DMS53 (cell line): ENCODE measurements at places on chromosomes 12 and 14.

DNA sequence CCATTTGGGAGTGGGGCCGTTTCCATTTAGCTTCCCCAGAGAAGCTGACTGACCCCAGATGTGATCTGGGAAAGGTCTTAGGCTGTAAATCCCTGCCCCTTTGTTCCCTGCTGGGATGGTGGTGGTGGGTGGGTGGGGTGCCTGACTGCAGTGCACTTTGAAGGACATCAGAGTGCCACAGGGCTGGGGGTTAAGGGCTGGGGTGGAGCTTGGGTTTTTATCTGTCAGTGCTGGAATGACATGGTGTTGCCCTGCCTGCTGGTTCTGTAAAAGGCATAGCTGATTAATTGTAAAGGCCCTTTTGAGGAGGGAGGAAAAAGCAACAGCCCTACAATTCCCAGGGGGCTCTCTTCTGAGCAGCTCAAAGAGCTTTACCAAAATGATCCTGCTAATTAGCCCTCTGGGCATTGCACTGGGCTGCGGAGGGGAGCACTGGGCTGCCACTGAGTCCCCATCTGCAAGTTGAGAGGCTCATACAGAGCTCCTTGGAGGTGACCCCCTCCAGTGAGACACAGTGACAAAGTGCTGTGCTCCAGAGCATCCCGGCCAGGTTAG is 21.1 kb downstream of the PLEKHG3 start:
- DNase-seq: no peak

DNA sequence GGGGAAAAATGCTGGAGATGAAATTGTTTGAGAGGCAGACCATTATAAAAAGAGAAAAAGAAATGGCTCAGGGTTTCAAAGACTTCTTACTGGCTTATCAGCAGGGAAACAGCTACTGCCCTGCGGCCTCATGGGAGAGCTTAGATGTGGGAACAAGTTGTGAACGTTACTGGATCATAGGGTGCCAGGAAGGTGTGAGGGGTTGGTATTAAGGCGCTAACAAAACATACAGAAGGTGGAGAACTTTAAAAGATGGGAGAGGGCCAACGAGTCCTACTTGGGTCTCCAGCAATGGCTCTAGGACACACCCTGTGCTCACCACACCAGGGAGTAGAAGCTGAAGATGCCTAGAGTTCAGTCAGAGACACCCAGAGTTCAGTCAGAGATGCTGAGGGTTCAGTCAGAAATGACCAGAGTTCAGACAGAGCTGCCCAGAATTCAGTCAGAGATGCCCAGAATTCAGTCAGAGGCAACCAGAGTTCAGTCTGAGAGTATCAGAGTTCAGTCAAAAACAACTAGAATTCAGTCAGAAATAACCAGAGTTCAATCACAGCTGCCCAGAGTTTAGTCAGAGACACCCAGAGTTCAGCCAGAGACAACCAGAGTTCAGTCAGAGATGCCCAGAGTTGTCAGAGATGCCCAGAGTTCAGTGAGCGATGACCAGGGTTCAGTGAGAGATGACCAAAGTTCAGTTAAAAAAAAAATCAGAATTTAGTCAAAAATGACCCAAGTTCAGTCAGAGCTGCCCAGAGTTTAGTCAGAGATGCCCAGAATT is 1103.6 kb downstream of the BCL11B start:
- no peak for DNase-seq

GRCh38 chr12:7514416-7514815 is 10.8 kb upstream of the CD163 start:
- no peak for DNase-seq

DNA sequence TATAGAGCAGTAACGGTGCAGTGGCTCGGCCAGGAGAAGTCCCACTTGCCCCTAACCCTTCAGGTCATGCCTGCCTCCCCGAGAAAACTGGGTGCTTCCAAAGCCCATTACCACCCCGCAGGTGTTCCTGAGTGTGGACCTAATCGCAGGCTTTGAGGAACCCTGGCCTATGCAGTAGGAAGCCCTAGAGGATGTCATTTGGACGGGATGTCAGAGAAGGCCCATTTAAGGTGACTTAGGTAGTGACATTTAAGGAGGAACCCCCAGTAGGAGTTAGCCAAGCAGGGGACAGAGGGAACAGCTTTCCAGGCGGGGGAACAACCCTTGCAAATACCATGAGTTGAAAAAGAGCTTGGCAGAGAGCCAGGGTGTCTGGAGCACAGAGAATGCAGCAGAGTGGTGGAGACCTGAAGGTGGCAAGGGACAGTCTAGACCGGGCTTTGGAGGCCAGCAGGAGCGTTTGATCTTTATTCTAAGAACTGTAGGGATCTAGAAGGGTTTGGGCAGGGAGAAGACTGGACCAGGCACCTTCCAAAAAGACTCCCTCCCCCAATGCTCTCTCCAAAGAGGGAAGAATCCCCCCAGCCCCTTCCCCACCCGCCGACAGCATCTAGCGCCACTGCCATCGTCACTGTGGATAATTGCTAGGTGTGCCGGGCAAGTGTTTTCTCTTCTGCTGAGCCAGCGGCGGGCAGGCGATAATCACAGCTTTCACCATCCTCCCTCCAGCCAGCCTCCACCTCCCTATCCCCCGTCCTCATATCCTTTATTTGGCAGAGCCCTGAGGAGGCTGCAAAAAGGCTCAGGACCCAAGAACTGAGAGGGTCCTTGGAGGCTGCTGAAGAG is 33.3 kb upstream of the BEGAIN start:
- DNase-seq: no peak

- DNase-seq: no peak
Measured at GRCh38 chr14:86510491-86510890, 980.5 kb downstream of the FLRT2 start.

DNA sequence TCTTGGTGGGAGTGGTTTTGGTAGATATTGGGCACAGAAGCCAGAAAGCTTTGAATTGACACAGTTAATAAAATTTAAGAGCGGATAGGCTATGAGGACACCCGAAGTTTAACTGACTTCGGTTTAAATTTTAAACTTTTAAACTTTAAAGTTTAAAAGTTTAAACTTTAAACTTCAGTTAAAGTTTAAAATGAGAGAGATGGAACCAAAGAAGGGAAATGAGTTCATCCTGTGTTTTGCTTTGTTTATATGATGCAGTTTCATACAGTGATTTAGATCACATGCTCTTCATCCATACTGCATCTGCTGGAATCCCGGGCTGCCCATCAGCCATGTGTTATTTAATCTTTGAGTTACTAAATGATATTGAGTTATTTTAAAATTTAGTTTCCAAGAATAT is 27.2 kb upstream of the LRRK2 start:
- DNase-seq: no peak

DNA sequence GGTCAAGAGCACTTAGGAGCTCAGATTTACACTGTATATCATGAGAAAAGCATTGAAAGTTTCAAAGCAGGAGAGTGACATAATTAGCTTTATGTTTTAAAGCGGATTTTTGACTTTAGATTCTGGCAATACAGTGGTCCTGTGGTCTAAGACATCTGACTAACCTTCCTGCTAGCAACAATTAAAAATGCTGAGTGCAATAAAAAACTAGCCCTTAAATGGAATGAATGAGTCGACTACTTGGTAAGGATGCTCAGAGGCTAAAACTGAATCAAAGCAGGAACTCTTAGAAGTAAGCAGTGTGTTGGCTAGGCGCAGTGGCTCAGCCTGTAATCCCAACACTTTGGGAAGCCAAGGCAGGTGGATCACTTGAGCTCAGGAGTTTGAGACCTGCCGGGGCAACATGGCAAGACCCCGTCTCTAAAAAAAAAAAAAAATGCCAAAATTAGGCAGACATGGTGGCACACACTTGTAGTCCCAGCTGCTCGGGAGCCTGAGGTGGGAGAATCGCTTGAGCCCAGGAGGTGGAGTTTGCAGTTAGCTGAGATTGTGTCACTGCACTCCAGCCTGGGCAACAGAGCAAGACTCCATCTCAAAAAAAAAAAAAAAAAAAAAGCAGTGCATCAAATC is 18.9 kb downstream of the BICD1 start:
- no peak for DNase-seq

DNA sequence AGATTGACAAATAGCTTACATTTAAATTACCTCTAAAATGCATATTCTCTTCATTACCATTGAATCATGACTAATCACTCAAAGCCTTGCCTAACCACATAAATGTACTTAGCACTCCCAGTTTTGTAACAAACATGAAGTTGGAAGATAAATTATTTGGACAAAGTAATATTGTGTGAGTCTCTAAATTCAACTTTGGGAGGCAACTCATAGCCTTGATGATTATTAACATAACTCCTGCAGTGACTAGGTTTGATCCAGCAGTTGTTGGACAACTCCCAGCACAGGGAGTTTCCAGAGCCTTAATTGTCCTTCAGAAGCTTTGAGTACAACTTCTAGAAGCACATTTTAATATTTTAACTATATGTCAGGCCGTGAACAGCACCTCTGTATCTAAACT is 153.4 kb upstream of the PDZRN4 start:
- DNase-seq: no peak

DNA sequence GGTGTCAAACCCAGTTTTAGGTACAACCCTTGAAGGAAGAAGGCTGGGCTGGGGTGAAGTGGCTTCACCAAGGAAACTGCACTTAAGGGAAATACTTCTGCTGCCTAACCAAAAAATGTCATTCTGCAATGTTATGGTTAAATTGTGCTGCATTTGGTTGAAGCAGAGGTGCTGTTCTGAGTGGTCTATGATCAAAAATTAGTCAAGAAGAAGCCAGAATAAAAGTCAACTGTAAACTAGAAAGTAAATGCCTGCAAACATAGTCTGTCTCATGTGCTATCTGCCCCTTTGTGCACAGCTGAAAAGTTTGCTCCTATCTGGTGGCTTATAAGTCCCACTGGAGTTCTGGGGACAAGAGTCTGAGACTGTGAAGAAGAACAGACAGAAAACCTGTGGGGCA is 158.8 kb downstream of the C12orf42 start:
- DNase-seq: peak; percentile 22

- DNase-seq: no peak
Measured at GRCh38 chr14:21055432-21056117, 2.0 kb upstream of the RNASE8 start.

GRCh38 chr12:56490360-56490759 is 2.4 kb upstream of the GLS2 start:
- no peak for DNase-seq

- no peak for DNase-seq
Measured at GRCh38 chr14:24954037-24954699, 95.8 kb downstream of the STXBP6 start.

- peak; percentile 24 for DNase-seq
Measured at GRCh38 chr12:51848326-51848727, at the start of gene FIGNL2. TSS of gene FIGNL2 (minus strand) at chr12:51848718. CDS start at chr12:51822413, 26,305 bp downstream.

GRCh38 chr12:42767326-42767954 is 177.9 kb upstream of the PRICKLE1 start:
- no peak for DNase-seq

DNA sequence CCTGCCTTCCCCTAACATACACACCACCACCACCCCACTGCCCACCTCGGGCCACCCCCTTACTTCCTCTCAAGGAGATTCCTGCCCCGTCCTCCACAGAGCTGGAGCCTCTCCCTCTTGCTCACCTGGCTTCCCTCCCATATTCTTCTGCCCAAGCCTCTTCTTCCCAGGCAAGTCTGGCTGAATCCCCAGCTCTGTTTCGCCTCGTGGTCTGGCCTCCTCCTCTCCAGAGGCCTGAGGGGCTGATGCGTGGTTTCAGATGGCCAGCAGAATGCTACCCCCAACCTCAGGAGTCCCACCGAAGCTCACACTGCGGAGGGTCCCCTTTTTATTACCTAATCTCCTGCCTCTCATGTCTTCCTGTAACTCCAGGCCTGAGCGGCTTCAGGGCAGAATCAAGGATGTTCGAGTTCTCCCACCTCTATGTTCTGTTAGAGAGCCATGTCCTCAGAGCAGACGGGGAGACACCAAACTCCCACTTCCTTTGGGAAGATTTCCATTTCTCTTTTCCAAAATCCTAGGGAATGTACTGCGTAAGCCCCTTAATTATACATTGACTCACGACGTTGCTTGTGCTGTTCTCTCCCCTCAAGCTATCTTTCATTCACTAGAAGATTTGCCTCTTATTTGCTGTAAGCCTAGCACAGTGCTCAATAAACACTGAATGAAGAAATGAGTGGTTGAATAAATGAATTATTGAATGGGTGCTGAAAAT is 33.9 kb upstream of the LTBP2 start:
- DNase-seq: no peak

DNA sequence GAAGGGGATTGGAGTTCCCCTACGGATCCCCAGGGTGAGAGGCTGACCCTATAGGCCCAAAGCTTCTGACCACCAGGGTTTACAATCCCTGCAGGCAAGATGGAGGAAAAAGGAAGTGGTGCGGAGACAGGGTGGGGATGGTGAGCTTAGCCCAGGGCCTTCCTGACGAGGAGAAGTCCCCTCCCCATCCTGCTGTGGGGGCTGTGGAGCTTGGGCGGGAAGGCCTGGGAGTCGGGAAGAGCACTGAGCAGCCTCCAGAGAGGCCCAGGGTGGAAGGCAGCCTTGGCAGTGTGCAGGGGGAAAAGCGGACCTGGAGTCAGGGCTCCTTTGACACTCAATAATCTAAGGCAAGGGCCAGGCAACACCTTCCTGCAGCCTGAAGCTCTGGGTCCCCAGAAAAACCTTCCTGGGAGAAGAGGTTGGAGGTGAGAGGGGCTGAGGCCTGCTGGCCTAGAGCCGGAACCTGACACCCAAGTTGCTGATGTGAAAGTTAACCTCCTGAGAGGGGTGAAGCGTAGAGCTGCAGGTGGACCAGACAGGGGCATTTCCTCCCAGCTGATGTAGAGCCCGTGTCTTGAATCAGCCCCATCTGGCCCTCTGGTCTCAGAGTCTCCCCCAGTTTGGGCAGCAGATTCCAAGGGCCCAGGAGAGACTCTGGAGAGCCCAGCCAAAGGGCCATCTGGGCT is 6.0 kb downstream of the HDAC7 start:
- no peak for DNase-seq

DNA sequence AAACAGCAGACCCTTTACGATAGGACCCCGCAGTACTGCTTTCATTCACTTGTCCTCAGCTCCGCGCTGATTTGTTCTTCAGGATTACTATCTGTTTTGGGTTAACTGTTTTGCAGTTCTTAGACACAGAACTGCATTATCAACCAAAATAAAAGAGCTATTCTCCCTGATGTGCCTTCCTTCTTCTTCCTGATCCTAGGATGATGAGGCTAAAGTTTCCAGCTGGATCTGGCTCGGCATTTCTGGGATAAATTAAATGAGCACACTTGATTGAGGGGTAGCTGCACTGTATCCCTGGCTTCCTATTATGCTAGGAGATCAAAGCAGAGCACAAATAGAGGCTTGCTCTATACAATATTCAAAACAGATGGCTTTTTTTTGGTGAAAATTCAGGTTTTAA is 165.7 kb downstream of the FBXL14 start:
- DNase-seq: no peak

DNA sequence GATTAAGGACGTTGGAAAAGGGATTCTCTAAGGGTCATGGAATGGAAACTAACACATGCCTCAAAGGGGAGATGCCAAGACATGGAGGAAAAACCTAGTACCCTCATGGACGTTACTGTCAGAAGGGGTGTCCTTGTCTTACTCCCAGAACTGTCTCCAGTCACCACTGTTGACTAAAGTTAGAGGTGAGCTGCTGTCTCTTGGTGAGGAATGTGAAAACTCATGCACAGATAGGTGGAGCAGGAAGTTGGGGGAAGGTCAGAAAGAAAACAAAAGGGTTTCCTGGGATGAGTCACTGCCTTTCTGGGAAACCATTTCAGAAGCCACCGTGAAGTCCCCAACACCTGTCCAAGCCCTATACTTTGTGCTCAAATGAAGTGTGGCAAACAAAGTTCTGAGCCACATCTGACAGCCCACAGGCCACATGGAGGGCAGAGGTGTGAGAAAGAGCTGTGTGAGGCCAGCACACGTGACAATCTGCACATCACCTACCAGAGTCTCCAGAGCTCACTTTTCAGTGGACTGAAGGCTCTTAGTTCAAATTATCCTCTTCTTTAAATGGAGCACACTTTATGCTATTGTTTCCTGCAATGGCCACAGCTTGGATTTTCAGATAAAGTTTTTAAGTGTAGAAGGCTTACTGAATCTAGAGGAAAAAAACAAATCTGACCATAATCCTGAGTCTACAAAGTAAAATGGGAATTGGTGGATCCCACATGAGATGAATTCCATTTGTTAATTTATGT is 92.9 kb upstream of the EGLN3 start:
- DNase-seq: peak; percentile 86
